ENCODE measurements at places on chromosomes 7 and 10.

GRCh38 chr7:134679006-134679405 lies 32.4 kb downstream of the BPGM start:
- no peak for DNase-seq

- no peak for DNase-seq
Measured at GRCh38 chr10:86229376-86229775, 137.2 kb downstream of the GRID1 start.

DNA sequence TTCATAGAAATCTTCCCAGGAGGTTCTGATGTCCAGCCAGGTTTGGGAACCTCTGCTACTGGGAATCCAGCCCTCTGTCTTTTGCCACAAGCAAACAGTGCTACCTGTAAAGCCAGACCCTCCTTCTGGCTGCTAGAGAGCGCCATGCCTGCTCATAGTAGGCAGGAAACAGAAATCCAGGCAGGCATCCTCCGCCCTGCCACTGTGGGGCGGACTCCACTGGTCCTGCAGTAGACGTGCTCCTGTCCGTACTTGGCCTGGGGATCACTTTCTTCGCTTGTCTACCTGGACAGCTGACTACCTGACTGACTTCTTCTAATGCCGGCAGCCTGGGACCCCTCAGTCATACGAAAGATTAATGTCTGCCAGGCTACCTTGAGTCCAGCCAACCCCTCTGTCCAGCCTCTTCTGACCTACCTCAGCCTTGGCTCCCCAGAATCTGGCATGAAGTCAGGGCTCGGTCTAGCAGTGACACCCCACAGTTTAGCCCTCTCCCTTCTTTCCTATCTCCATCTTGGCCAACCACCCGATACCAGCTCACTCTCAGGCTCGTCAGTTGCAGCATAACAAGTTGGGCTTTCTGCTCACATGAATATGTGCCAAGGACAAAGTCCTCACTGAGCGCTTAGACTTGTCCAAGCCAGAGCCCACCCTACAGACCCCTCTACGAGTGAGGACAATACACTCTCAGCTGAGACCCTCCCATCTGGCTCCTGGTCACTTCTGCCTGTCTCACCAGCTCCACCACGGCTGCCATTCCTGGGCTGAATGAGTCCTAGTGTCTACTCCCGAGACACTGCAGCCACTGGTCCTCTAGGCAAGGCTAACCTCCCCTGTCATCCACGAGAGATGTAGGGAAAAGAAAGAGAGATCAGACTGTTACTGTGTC lies 43.9 kb upstream of the OPALIN start:
- no peak for DNase-seq

GRCh38 chr7:4028221-4028620 lies 653.9 kb upstream of the FOXK1 start:
- DNase-seq, result no peak

GRCh38 chr7:39693812-39694211 lies 70.4 kb downstream of the RALA start:
- DNase-seq, result no peak

DNA sequence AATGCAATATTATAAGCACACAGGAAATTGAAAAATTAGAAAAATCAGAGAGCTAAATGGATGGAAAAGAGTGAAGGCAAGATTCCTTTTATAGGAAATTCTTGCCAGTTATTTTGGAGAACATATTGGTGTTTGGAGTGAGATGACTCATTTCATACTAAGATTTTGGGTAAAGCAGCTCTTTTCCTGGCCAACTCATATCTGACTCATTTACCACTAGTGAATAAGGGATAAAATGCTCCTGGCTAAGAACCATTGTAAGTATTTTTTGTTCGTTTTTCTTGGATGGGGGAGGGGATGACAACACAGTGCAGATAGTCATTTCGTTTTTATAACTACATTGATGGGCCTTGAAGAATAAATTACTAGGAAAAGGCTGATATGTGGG lies 139.3 kb downstream of the TWIST1 start:
- no peak for DNase-seq

GRCh38 chr7:26417911-26418413 lies 126.3 kb downstream of the SNX10 start:
- DNase-seq, result no peak

DNA sequence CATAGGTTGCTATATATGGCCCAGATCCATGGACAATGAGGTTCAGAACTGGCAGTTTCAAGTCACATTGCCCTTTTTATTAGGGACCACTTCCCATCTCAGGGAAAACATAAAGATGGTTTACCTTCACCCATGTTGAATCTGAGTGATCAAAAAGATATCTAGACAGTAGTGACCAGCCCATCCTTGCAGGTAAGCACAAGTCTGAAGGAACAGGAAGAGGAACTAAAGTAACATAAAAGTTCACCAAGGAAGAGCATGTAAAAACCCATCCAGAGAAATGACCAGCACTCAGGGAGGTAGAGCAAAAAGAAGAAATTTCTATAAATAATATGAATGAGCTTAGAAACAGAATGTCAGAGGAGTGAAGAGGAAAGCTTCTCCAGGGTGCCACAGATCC lies 382.5 kb downstream of the PARD3 start:
- no peak for DNase-seq

GRCh38 chr7:38600741-38601140 lies 30.4 kb downstream of the AMPH start:
- no peak for DNase-seq
